Hair follicular keratinocyte (primary cell): ENCODE measurements at places on chromosomes 5 and 9. TPM values are rescaled to one million over a fixed set of nuclear protein-coding genes. Genes with fewer than 3 reads are reported as not detected.

Gene FOXD4L4
- not detected in 2 replicates for total RNA-seq

Gene KIF20A
- total RNA-seq = 13.8 and 45.5 TPM in 2 replicates

Gene RASEF
- total RNA-seq = 0.19 and 0.55 TPM in 2 replicates

Gene IFNK
- total RNA-seq = 2.2 and 4.3 TPM in 2 replicates

Gene ITGA1
- total RNA-seq = 7.7 and 10.1 TPM in 2 replicates
